ENCODE measurements at places on chromosomes 12 and 14. TPM values are rescaled to one million over a fixed set of nuclear protein-coding genes. Genes with fewer than 3 reads are reported as not detected.

- no peak for DNase-seq
These were observed 31.4 kb downstream of the PPFIBP1 start for GRCh38 chr12:27555361-27555760.

DNA sequence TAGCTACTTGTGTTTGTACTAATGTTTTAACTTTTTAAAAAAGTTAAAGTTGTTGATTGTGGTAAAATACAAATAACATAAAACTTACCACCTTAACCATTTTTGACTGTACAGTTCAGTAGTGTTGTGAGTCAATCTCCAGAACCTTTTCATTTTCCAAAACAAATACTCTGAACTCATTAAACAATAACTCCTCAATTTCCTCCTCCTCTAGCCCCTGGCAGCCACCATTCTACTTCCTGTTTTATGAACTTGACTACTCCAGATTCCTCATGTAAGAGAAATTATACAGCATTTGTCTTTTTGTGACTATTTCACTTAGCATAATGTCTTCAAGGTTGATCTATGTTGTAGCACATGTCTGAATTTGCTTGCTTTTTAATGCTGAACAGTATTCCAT, 299.1 kb upstream of the AMIGO2 start:
- no peak for DNase-seq

GRCh38 chr12:106181401-106182114, 42.8 kb upstream of the NUAK1 start:
- DNase-seq: no peak

The PKP2 gene
- polyA plus RNA-seq: 21.5 TPM

All from right renal cortex interstitium (tissue), 3 donors.